Activated CD4-positive, alpha-beta T cell treated with anti-CD3 and anti-CD28 coated beads for 24 hours (primary cell): ENCODE measurements at places on chromosomes 1 and 21.

DNA sequence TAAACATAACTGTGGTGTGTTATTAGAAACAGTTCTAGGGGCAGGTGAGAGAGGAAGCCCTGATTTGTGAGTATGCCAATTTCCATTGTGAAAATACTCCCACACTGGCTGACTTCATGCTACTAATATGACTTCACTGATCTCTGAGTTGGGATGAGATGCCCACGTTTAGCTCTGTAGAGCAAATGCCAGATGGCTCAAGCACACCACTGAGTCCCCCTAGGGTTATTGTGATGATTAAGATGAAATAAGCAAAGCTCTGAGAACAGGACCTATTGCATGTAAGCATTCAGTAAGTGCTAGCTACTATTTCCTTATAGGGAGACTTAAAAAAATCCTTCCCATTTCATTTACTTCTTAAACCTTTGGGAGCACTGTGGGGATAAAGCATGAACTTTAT, 117.6 kb downstream of the CENPF start:
- no peak for DNase-seq

DNA sequence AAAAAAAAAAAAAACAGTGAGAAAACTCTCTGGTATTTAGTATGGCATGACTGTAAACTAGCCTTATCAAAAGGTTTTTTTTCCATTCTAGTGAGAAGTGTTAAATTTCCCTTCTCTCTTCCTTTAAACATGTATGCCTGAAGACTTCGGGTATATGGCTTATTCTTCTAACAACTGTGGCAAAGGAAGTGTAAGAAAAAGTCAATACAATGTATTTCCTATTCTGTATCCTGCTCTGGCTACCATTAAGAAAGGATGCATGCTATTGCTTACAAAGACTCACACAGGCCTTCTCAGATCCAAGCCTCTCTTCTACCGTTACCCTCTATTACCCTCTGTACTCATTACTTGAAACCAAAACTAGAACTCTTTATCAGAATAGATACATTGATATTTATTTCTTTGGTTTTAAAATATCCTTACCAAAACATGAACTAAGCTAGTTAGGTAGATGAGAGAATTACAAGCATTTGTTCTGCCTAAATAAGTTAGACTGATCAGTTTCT, 8.4 kb downstream of the CEPT1 start:
- no peak for DNase-seq

DNA sequence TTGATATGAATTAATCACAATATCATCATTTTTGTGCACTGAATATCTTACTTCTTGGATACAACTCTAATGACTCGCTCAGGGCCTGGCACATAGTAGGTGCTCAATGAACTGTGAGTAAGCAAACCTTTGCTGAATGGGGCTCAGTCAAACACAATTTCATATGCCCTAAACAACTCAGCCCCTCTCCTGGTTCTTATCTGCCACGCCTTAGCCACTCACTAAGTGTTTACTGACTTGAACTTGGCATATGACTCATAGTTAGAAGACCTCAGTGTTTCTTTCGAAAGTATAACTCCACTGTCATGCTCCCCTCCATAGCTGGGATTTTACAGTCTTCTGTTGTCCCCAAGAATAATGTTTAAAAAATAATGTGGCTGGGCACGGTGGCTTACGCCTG, 4.8 kb upstream of the IFNLR1 start:
- DNase-seq = no peak

- DNase-seq = no peak
Observed at GRCh38 chr1:202230061-202230938, 36.7 kb downstream of the LGR6 start.

- DNase-seq = no peak
Observed at GRCh38 chr1:14826172-14826636, 227.7 kb downstream of the KAZN start.

- DNase-seq = no peak
Observed at GRCh38 chr1:39409055-39409816, 82.2 kb upstream of the BMP8A start.

GRCh38 chr1:118323246-118323645, 138.2 kb upstream of the SPAG17 start:
- no peak for DNase-seq

GRCh38 chr1:169086603-169087455, 19.7 kb upstream of the ATP1B1 start:
- no peak for DNase-seq

- DNase-seq = no peak
Observed at GRCh38 chr21:28216976-28217523, 775.6 kb downstream of the LTN1 start.

- no peak for DNase-seq
Observed at GRCh38 chr1:244393604-244394176, 58.0 kb downstream of the ADSS2 start.

GRCh38 chr1:164912290-164912689, 353.3 kb downstream of the PBX1 start:
- no peak for DNase-seq

DNA sequence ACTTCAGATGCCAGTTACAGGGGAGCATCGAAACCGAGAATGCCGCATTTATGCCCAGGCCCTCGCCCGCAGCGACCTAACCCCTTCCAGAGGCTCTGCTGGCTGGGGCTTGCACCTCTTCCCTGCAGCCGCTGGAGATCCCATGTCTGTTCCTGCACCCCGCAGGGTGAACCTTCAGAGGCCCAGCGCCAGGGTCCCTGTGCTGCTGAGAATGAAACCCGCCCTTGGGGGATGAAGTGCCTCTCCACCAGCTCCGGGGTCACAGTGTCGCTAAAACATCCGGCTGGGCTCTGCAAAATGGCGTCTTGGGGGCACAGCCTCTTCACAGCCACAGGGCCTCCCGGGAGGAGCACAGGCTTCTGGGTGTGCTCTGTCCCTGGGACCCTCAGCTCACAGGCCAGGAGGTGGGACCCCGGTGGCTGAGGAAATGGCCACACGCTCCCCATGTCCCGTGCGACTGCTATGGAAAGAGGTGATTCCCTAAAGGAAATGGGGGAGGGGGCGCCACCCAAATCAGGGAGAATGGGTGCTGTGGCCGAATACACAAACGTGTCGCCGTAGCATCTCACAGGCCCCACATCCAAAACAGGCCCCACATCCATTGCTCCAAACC, 39.9 kb upstream of the TSPEAR start:
- no peak for DNase-seq

DNA sequence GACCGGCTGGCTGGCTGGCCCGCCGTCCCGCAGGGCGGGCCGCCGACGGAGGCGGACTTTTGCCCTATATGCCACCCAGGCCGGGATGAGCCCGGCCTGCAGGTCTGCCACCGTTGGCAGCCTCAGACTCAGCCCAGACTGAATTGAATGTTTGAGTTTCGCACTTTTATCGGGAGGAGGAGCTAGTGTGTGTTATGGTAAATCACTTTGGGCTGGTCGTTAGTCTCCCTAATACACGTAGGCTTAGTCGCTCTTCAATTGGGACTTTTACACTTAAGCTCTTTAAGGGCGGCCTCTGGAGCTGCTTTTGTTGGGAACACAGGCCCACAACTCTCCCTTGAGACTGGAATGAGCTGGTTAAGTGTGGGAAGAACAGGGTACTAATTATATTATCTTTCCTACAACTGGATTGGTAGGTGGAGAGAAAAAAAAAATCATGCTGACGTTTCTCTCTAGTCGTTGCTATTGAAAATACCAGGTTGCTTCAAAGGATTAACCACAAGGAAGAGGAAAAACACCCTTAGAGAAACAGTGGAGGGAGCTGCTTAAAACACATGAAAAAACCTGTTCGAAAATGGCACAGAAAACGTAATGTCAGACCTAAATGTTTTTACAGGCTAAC, 1.4 kb upstream of the IRF2BP2 start:
- no peak for DNase-seq

- no peak for DNase-seq
Observed at GRCh38 chr1:111677604-111678003, 58.0 kb downstream of the RAP1A start.

DNA sequence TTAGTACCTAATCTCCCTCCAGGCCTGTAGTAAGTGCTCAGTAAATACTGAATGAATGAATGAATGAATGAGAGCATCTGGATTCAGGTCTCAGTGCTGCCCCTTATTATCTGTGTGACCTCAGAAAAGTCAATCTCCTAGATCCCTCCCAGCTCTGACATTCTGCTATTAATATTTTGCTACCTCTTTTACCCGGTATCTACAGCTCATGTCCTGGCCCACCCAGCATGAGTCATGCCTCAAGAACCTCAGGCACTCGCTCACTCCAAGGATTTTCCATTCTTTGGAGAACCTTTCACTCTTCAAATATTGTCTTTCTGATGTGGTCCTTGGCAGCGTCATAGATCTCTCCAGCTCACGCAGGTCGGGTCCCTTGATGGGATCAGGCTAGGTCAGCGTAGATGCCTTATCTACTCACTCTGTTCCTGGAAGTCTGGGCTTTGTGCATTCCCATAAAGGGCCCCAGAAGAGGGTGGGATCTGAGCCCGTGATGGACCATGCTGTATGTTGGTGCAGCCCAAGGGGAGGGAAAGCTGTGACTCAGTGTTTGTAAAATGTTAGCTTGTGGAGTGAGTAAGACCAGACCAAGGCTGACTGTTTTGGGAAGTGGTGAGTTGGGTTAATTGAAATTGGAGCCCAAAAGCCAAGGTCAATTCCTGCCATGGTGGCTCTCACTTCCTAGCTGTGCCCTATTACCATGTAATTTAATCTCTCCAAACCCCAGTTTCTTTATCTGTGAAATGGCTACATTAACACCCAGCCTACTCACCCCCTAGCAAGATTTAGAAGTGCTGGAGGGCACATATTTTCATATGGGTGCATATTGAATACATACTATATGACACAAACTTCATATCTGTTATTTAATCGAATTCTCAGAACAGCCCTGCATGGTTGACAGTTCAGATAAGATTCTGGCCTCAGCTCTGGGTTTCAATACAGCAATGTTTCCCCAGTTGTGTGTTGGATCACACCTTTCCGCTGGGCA, 214.1 kb upstream of the USP24 start:
- DNase-seq = no peak

GRCh38 chr1:38563942-38564735, 295.4 kb downstream of the RRAGC start:
- DNase-seq = no peak

DNA sequence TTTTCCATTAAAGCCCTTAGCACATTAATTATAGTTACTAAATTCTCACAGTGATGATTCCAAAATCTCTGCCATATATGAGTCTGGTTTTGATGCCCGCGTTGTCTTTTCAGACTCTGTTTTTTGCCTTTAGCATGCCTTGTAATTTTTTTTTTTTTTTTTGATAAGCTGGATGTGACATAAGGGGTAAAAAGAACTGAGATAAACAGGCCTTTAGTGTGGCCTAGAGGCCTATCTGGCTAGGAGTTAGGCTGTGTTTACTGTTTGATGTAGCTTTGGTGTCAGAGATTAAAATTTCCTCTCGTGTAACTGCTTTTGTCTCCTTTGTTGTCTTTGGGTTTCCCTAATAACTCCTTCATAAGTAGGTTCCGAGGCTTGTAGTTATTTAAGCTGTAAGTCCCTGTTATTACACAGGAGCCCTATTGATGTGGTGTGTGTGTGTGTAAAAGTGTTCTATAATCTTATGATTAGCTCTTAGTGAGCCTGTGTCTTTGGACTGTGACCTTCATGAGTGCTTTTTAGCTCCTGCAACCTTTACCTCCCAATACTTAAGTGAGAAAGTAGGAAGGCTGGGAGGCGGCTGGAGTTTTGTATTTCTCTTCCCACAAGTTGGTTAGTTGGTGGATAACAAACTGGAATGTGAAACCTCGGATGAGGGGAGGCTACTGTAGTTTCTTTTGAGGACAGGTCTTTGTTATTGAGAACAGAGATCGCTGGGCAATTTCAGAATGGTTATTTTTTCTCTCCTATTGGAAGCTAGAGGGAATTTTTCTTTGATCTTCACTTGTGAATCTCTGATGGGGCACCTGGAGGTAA, 19.3 kb downstream of the HS2ST1 start:
- DNase-seq = no peak

DNA sequence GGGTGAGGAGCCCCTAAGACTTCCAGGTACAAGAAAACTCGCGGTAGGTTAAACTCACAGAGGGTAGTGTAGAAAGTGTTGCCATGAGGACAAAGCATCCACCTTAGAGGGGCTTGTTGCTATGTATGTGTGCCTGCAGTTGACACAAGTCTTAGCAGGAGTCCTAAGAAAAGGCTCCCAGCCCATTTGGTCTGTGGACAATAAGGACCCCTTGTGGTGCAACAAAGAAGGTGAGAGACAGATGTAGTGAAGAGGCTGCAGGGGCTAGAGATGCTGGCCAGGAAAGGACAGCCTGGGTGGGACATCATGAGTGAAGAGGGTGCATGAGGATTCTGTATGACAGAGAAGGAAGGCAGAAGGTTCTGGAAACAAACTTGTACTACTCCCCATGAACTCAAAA, 36.3 kb upstream of the IL10 start:
- no peak for DNase-seq

GRCh38 chr1:147834181-147834580, 68.4 kb upstream of the GJA8 start:
- DNase-seq = no peak

- no peak for DNase-seq
Observed at GRCh38 chr1:21307663-21308305, 17.5 kb upstream of the ECE1 start.

- no peak for DNase-seq
Observed at GRCh38 chr1:220928725-220929300, 49.6 kb downstream of the HLX start.

DNA sequence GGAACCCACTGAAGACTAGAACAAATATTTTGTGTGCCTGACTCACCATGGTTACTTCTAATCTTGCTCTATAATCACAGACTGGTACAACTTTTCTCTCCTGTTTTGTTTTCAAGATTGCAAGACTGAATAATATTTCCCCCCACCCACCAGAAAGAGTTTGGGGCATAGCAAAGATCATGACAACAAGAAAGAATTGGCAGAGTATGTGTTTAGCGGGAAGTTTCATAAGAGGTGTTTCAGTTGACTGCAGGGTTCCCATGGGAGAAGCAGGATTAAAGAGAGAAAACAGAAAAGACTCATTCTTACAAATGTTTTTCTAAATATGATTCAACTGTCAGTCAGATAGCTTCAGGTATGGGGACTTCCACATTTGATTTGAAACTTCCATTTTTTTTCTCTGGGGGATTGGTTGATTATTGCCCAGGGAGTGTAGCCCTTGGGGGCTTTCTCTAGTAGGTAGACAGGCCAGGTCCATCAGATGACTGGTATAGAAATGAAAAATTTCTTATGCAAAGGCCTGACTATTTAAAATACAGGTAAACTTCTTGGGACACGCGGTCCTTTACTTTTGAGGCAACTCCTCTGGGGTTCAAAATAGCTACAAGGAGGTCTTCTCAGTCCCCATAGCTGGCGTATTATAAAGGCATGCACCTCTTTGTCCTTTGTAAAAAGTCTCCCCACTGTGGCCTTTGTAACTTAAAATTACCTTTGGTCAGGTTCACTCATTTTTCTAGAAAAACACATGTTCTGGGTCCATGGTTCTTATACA, 13.9 kb downstream of the OR14I1 start:
- DNase-seq = no peak
